Stimulated activated CD8-positive, alpha-beta memory T cell treated with anti-CD3 and anti-CD28 coated beads, Interleukin-7, amount 100 ng/mL, for 48 hours (primary cell): ENCODE measurements at places on chromosomes 16 and 17.

GRCh38 chr16:79072517-79072916 lies 528.0 kb downstream of the MAF start:
- DNase-seq: no peak

GRCh38 chr16:57245472-57246113 lies 534 bp downstream of the ARL2BP start:
- no peak for DNase-seq

- no peak for DNase-seq
These were observed 3.0 kb downstream of the PHF12 start for GRCh38 chr17:28948342-28948741.

- no peak for DNase-seq
These were observed 8.8 kb downstream of the BEAN1 start for GRCh38 chr16:66435896-66436295.

DNA sequence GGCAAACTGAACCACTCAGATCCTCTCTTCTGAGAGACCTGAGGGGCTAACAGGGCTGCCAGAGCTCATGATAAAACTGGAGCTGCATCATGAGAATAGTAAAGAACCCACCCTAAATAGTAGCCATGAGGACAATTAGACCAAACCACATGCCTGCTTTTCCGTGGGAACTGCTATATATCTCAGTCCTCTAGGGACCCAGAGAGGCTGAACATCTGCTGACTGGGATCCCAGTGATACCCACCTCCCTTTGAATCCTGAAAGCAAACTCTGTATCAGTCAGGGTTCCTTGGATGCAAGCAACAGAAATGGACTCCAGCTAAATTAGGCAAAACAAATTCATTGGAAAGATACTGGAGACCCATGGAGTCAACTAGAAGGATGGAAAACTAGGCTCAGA lies 6.5 kb downstream of the MT1X start:
- DNase-seq: no peak

- no peak for DNase-seq
These were observed 240.9 kb upstream of the SALL1 start for GRCh38 chr16:51391798-51392511.

DNA sequence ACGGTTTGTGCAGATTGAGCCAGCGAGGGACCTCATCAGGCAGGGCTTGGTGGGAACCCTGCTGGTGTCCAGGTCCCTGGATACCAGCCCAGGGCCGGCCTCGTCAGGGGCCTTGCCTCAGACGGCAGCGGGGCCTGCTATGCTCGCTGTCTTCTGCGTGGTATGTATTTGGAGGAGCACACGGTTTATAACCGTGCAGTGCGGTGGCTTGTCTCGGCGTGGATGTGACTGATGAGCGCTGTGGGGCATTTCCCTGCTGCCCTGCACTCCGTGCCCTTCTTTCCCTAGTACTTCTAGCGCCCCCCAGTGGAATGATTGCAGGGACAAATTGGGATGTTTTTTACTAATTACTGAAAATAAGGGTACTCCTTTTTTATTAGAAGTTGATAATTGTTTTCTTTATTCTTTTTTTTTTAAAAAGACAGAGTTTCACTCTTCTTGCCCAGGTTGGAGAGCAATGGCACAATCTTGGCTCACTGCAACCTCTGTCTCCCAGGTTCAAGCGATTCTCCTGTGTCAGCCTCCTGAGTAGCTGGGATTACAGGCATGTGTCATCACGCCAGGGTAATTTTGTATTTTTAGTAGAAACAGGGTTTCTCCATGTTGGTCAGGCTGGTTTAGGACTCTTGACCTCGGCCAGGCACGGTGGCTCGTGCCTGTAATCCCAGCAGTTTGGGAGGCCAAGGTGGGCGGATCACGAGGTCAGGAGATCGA lies 15.3 kb downstream of the TBCD start:
- no peak for DNase-seq

- no peak for DNase-seq
These were observed 18.9 kb downstream of the UTP6 start for GRCh38 chr17:31882571-31882970.

GRCh38 chr16:71930013-71930563 lies 34.8 kb downstream of the IST1 start:
- DNase-seq: no peak

DNA sequence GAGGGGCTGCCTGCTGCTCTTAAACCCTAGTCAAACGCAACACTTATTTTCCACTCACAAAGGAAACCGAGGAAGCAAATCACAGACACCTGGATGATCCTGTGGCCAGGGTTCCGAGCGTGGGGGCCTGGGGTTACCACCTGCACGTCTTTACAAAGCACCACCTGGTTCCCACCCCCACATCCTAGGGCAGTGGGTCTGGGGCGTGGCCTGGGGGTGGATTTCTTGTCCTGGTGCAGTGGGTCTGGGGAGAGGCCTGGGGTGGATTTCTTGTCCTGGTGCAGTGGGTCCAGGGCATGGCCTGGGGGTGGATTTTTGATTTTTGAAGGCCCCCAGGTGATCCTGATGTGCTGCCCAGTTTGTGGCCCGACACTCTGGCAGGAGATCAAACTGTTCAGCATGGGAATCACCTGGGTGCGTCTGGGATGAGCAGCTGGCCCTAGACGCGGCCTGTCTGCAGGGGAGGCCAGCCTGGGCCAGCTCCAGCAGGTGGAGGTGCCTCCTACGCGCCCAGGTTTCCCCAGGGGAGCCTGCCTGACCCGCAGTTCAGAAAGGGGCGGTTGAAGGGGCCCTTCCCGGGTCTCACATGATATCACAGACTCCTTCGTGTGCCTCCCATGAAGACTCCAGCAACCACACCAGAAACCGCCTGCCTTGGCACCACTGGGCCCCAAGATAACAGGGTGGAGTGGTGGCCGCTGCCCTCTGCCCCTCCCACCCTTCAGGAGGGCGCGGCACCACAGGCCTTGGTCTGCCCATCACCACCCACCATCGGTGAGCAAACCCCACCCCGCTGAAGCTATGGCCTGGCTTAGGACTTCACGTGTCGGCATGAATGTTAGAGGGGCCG lies 6.3 kb downstream of the HAGH start:
- no peak for DNase-seq

GRCh38 chr16:29653471-29653870 lies 9.6 kb upstream of the SPN start:
- no peak for DNase-seq

- no peak for DNase-seq
These were observed 873 bp downstream of the USP10 start for GRCh38 chr16:84700446-84701300.

- no peak for DNase-seq
These were observed 729 bp downstream of the LONP2 start for GRCh38 chr16:48244863-48245195.

DNA sequence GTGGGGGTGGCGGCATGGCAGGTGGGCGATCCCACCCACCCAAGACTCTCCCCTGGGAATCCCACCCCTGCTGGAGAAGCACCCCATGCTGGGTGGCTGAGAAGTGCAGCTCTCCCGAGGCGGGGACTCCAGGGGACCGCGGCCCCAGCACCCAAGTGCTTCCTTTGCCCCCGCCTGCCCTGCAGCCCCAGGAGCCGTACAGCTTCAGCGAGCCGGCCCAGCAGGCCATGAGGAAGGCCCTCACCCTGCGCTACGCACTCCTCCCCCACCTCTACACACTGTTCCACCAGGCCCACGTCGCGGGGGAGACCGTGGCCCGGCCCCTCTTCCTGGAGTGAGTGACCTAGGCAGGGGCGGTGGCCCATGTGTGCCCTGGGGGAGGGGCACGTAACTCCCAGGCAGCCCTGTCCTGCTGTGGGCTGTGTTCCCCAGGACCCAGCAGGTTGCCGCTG lies 11.7 kb downstream of the GAA start:
- no peak for DNase-seq

- no peak for DNase-seq
These were observed 4.2 kb upstream of the FBXL16 start for GRCh38 chr16:709566-710499.

GRCh38 chr16:83900571-83900970 lies 1.7 kb downstream of the MLYCD start:
- DNase-seq: no peak

GRCh38 chr17:48840441-48840840 lies 9.6 kb downstream of the CALCOCO2 start:
- no peak for DNase-seq

DNA sequence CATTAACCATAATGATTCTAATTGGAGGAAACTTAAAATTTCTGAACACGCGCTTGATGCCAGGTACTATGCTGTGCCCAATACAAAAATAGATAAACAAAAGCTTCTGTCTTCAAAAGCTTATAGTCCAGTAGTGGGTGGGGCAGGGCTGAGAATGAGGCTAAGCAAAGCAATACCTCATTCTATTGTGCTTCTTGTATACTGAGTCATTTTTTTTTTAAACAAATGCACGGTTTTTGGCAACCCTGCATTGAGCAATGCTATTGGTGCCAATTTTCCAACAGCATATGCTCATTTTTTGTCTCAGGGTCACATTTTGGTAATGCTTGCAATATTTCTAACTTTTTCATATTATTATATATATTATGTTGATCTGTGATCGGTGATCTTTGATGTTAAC lies 34.7 kb upstream of the HNF1B start:
- no peak for DNase-seq

DNA sequence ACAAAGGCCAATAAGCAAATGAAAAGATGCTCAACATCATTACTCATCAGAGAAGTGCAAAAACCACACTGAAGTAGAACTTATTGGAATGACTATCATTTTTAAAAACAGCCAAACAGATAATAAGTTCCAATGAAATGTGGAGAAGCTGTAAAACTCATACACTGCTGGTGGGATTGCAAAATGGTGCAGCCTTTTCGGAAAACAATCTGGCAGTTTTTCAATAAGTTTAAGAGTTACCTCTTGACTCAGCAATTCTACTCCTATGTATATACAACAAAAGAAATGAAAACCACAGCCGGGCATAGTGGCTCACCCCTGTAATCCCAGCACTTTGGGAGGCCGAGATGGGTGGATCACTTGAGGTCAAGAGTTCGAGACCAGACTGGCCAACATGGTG lies 49.3 kb downstream of the AKAP10 start:
- no peak for DNase-seq

DNA sequence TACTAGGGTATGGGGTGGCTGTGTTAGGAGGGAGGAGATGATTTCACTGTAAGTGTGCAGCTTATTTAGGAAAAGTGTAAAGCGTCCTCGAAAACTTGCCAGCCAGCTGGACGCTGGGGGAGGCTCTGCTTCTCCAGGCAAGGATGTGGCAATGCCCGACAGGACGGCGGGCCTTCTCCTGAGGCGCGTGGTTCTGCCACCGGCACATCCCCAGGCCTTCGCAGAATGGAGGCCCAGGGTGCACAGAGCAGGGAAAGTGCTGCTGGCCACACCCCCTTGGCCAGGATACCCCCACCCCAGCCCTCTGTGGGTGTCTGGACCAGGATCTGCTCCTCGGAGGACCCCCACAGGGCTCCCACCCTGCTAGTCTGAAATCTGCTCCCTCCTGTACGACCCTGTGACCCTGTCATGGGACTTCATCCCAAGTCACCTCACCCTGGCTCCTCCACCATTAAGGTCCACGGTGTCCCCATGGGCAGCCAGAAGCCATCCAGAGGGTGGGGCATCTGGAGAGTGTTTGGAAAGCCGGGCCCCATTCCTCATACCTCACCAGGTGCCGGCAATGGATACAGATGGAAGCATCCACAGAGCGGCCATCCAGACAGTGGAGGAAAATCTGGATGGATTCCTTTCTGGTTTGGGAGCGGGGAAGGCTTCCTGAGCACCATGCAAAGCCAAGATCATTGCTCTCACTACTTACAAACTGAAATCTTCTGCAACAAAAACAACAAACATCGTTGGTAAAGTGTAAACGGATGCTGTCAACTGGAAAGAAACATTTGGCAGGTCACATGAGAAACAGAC lies 9.2 kb upstream of the SRRM2 start:
- no peak for DNase-seq

GRCh38 chr16:27698746-27699145 lies 148.8 kb downstream of the KATNIP start:
- DNase-seq: no peak

GRCh38 chr17:60151355-60151754 lies 1.6 kb downstream of the CA4 start:
- DNase-seq: no peak

GRCh38 chr16:19844945-19845641 lies 39.6 kb downstream of the GPRC5B start:
- no peak for DNase-seq
